Activated CD8-positive, alpha-beta memory T cell treated with anti-CD3 and anti-CD28 coated beads, Interleukin-2, amount 50 U/mL, for 4 hours (primary cell): ENCODE measurements at places on chromosomes 2 and 18.

DNA sequence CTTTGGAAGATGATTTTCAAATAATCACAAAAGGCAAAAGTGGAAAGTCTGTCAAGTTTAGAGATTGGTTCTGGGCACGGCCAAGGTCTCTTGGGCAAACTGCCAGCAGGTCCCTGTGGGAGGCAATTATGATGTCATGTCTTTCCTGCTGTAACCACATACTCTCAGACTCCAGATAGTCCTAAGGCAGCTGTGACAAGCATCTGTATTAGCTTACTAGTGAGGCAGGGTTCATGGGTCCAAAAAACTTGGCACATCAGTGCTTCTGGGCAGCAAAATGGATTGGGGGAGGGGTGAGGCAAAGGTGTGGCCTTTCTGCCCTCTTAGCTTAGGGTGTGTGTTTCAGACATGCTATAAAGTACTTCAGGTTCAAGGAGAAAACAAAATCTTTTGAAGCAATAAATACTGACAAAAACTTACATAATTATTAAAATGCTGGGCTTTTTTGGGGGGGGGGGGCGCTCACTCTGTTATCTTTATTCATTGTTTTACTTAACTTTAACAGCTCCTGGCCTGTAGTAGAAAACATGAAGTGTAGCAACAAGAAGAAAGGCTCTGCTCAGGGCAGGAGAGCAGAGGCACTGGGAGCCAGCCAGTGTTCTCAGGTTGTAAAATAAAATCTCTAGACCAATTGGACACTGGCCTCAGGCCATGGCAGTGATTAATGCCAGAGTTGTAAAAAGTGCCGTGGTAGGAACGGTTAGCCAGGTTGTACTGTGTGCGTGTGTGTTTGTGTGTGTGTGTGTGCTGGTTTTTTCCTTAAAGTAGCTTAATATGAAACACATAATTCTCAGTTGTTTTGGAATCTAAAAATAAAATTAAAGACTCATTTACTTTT lies 14.3 kb upstream of the TANC1 start:
- DNase-seq = peak; percentile 31

- no peak for DNase-seq
Observed at GRCh38 chr2:99609851-99610381, 120.1 kb upstream of the REV1 start.

- DNase-seq = no peak
Observed at GRCh38 chr2:28357948-28358667, 34.5 kb upstream of the FOSL2 start.

- DNase-seq = peak; percentile 62
Observed at GRCh38 chr2:148813603-148814065, 61.4 kb upstream of the KIF5C start.

DNA sequence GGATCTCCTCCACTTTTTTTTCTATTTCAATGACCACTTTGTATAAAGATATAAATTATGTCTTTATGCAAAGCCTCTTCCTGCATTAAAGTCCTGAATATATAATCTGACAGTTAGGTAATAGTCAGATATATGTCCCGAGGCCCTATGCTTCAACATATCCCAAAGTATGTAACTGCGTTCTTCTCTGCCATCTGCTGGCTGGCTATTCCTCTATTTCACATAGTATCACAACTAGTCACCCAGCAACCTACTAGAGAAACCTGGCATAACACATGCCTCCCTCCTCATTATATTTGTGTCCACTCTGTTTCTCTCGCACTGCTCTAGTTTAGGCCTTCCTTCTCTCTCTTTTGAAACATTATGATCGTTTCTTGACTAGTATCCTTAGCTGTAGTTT lies 640.8 kb downstream of the DPP10 start:
- no peak for DNase-seq

DNA sequence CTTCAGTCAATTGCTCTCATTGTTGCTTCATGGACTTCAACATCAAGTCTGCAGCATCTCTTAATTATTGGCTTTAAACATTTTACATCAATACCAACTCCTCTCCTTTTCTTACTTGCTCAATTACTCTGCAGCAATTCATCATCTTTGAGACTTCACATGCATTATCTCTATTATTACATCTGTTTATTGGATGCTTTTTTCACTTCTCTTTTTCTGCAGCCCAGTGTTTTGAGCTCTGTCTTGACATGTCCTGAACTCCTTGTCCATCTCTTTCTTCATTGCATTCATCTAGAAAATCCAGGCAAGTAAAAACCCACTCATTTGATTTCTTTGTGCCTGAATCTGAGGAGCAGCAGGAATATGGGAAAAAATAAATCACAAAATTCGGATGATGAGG lies 647.9 kb downstream of the PLCL1 start:
- no peak for DNase-seq

GRCh38 chr2:68404164-68404563 lies 39.1 kb downstream of the PLEK start:
- no peak for DNase-seq

- DNase-seq = no peak
Observed at GRCh38 chr2:58480141-58480540, 239.0 kb upstream of the FANCL start.

- no peak for DNase-seq
Observed at GRCh38 chr2:109207176-109207575, 78.2 kb downstream of the SH3RF3 start.

GRCh38 chr2:200765995-200766660 lies 45.6 kb upstream of the BZW1 start:
- DNase-seq = no peak

GRCh38 chr2:25322312-25322711 lies 19.4 kb downstream of the DNMT3A start:
- no peak for DNase-seq

GRCh38 chr2:3600256-3600855 lies 5.4 kb downstream of the COLEC11 start:
- no peak for DNase-seq

GRCh38 chr2:174699993-174700766 lies 64.1 kb downstream of the CHRNA1 start:
- no peak for DNase-seq

DNA sequence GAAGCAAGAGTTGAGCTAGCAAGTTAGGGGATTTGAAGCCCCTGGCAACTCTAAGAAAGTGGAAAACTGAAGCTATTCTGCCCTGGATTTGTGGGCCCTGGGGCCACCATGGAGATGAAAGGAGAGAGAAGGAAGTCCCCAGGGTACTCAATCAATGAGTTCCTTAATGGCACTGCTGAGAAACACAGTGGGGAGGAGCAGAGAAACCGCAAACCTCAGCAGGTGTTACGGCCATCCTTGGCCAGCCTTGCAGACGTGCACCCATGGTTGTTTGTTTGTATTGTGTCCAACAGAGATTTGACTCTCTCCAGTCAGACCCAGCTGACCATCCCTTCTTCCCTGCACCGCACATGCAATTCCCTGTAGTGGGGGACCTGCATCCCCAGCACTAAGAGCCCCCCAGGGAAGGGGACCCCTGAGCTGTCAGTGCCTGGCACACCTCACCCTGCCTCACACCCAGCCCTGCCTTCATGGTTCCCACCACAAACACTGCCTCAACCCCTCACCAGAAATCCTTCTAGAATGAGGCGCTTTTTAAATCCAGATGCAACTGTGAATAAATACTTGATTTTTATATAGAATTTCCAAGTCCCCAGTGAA lies 255.3 kb downstream of the SH3BP4 start:
- DNase-seq = no peak

DNA sequence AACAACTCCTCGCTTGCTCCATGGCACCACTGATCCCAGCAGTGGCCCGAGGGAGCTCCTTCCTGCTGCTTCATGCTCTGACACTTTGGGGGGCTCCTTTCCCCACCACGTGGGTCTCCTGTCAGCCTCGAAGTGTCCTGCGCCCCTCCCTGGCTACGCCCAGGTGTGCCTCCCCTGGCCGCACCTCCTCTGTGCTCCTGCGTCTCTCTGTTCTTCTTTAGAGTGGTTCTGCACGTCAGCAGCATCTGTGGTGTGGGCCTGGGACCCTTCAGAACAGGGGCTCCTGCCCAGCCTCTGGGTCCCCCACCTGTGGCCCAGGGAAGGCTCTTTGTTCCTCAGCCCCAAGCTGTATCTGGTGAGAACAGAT lies 26.7 kb upstream of the NTSR2 start:
- no peak for DNase-seq

GRCh38 chr2:118185210-118186109 lies 97.2 kb downstream of the INSIG2 start:
- DNase-seq = peak; percentile 55

DNA sequence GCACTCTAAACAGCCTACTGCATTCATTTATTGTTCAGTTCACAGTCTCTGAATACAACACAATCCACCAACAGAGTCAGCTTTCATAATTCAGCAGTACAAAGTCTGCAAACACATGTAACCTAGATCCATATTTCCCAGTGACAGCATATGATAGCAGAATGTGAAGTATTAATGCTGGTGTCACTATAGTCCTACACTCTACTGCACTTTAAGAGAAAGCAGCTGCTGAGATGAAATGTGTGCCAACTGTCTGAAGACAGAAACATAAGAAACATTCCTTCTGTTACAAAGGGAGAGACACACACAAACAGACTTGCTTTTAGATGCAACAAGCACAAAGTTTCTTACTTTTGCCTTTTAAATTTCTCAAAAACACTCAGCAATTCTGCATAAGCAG lies 441.8 kb downstream of the ZEB2 start:
- DNase-seq = no peak

GRCh38 chr2:239293775-239294430 lies 106.9 kb downstream of the HDAC4 start:
- peak; percentile 57 for DNase-seq

GRCh38 chr18:40985436-40985835 lies 969.6 kb upstream of the PIK3C3 start:
- DNase-seq = no peak

DNA sequence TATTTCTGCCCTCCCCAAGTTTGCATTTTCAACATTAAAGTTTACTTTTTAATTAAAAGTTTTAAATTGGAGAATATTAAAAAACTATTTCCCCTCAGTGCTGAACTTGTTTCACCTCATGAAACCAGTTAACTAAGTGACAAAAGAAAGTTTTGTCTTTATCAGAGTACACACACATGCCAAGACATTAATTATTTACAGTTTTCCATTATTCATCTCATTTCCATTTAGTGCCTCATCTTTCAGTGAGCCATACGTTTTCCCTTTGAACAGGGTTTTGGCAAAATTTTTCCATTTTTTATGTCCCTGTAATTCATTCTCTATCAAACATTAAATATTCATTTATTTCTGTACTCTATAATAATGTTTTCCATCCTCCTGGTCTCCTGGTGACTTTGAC lies 53.2 kb downstream of the SF3B1 start:
- no peak for DNase-seq

DNA sequence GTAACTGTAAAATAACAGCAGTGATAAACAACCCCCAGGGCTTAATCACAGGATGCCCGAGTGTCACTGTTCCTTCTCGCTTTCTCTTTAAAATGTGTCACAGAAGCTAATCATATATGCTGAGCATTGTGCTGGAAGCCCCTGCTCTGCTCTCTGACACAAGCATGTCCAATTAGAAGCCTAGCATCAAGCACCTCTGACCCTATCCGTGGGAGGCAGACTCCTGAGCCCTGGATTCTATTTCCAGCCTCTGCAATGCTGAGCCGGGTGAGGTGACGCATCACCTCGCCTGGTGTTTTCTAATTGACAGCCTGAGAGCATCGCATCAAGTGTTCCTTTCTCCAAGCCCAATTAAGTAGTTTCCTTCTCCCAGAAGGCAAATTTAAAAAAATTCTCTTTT lies 19.7 kb upstream of the SCG2 start:
- DNase-seq = no peak

DNA sequence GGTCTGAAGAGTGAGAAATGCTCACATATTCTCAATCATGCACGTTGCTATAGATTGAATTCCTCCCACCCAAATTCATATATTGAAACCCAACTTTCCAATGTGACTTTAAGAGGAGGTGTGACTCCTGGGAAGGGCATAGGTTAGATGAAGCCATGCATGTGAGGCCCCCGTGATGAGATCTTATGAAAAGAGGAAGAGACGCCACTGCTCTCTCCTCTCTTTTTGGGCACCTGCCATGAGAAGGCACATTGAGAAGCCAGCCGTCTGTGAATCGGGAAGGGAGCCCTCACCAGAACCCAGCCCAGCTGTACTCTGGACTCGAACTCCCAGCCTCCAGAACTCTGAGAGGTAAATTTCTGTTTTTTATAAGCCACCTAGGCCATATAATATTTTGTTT lies 842.6 kb upstream of the SALL3 start:
- DNase-seq = no peak

DNA sequence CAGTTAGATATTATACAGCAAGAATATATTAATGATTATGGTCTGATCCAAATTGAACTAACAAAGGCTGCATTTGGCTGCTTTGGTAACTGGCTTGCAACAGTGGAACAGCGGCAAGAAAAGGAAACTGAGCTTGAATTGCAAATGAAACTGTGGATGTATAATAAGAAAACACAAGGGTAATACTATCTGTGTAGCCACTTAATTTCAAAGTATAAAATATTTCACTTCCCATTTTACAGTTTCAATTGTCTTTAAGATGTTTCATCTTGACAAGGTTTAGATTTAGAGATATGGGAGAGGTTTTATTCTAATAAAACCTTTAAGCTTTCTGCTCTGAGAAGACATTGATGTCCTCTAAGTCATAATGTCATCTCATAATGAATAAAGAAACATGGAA lies 23.8 kb downstream of the WDR75 start:
- DNase-seq = no peak

GRCh38 chr2:229779650-229780049 lies 65.3 kb upstream of the DNER start:
- DNase-seq = no peak

GRCh38 chr2:43123486-43123885 lies 102.9 kb downstream of the ZFP36L2 start:
- no peak for DNase-seq

DNA sequence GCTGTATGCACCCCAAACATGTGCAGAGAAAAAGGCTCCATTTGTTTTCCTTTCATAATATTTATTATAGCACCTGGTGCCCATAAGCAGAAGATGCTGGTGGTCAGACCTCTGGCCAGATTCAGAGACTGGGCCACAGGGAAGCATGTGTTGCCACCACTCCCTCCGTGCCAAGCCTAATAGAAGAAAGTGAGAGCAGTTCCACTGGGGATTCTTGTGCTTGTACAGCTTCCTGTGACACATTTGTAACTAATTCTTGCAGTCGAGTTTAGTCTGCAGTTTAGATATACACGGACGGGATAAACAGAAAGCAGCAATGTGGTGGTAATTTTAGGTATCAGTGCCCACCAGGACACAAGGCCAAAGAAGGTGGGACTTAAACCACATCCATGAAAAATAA lies 135.4 kb upstream of the PIEZO2 start:
- no peak for DNase-seq
